ENCODE measurements at places on chromosomes 4 and X. TPM values are rescaled to one million over a fixed set of nuclear protein-coding genes. Genes with fewer than 3 reads are reported as not detected.

TRIM75 gene
- total RNA-seq: not detected

TASL gene
- not detected for total RNA-seq

CRMP1 gene
- total RNA-seq: not detected

PRRG3 gene
- not detected for total RNA-seq

PPM1K gene
- total RNA-seq: 9.5 TPM

PLP1 gene
- not detected for total RNA-seq

RAI2 gene
- not detected for total RNA-seq

NRK gene
- not detected for total RNA-seq

TMEM255A gene
- total RNA-seq: not detected

CFI gene
- not detected for total RNA-seq

MAGEA2B gene
- total RNA-seq: not detected

EMD gene
- total RNA-seq: 16.1 TPM

CCDC149 gene
- total RNA-seq: 4.2 TPM

CLTRN gene
- 1.2 TPM for total RNA-seq

ZMAT1 gene
- 0.13 TPM for total RNA-seq

SLC6A8 gene
- 42.4 TPM for total RNA-seq

GUCY1B1 gene
- 4.6 TPM for total RNA-seq

GRCh38 chr4:183504930-183505610 is at the start of gene ING2:
Gene ING2, plus strand, starts transcription at chr4:183505058. Its CDS starts 138 bp downstream, at chr4:183505196.
- peak; percentile 50 for DNase-seq

- DNase-seq: peak; percentile 89
Measured at GRCh38 chr4:187307131-187307530, 583.5 kb upstream of the FAT1 start.

GRCh38 chr4:57373991-57374390 is 263.8 kb upstream of the IGFBP7 start:
- no peak for DNase-seq

- DNase-seq: no peak
Measured at GRCh38 chrX:134797390-134797700, 139.1 kb upstream of the PLAC1 start.

DNA sequence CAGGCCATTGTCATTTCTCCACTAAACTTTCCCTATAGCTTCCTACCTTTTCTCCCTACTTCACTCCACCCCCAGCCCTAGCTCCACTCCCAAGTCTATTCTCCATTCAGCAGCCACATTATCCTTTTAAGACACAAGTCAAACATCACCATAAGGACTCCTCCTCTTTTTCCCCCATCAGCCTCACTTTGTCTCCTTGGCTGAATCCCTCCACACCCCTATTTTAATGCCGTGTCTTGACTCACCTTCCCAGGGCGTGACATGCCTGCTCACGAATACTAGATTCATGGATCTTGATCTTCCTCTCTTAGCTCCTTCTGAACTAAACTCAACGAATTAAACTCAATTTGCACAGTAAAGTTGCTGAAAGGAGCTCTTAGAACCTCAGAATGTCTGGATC is 281.9 kb downstream of the PTTG2 start:
- peak; percentile 13 for DNase-seq

- DNase-seq: peak; percentile 92
Measured at GRCh38 chr4:156293657-156294297, 340.1 kb upstream of the CTSO start.

DNA sequence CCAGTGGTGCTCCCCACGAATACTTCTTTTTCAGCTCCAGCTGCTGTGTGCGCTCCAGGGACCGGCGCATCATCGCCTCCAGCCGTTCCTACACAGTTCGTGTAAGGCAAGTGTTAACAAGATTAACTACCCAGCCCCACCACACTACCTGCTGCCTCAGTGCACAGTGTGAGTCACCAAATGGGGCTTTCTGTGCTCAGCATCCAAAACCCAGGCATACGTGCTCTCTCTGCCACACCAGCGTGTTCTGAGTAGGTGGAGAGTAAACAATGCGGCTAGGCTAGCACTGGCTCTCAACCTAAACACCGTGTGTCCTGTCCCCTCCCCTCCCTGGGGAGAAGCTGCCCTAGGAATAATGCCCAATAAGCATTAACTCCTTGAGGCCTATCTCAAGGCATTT is 60.0 kb downstream of the MAP7D2 start:
- DNase-seq: peak; percentile 91

- DNase-seq: peak; percentile 25
Measured at GRCh38 chr4:114277690-114278089, 298.2 kb upstream of the ARSJ start.

GRCh38 chr4:177673985-177674489 is 231.8 kb upstream of the AGA start:
- DNase-seq: no peak

- no peak for DNase-seq
Measured at GRCh38 chr4:1776521-1777161, 16.5 kb upstream of the FGFR3 start.

DNA sequence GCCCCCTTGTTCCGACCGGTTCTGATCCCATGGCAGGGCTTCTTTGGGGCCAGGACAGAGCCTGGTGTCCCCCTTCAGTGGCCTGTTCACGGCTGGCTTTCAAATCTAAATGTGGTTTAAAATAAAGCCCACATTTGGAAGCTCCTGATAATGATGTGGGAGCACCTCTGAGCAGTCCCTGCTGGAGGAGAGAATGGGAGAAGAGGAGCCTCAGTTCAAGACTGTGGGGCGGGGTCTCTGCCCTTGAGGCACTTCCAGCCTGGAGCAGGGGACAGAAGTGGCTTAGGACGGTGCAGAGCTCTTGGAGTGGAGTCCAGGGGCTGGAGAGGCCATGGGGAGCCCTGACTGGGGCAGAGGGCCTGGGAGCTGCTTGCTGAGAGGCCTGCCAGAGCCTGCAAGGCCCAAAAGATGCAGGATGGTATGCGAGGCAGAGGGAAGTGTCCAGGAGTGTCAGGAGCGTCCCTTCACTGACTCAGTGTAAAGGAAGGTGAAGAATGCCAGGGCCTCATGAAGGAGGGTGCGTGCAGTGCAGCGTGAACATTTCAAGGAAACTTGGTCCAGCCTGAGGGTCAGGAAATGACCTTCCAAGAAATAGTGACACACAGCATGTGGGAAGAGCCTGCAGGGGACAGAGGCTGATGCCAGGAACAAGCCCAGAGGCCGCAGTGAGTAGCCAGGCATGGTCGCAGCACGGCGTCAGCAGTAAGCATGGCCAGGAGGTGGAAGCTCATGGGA is 21.1 kb upstream of the TADA2B start:
- DNase-seq: peak; percentile 64

GRCh38 chr4:80069837-80070731 is 2.9 kb downstream of the ANTXR2 start:
- peak; percentile 86 for DNase-seq

- no peak for DNase-seq
Measured at GRCh38 chr4:60683973-60684372, 516.2 kb upstream of the ADGRL3 start.

- DNase-seq: no peak
Measured at GRCh38 chr4:104489731-104490095, 5.0 kb downstream of the CXXC4 start.

- peak; percentile 97 for DNase-seq
Measured at GRCh38 chr4:88600176-88600838, 8.0 kb downstream of the HERC3 start.

DNA sequence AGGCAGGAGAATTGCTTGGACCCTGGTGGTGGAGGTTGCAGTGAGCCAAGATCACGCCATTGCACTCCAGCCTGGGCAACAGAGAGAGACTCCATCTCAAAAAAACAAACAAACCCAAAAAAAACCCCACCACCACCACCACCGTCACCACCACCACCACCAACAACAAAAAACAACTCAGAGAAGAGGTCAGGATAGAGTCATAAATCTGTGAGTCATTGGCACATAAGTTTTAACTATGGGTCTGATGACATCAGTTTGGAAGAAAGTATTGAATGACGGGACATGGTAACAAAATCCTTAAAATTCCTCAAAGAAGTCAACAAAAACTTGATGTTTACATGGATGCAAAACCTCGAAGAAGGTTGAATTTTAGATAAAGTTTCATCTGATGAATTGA is 288.0 kb upstream of the SFRP2 start:
- DNase-seq: no peak

GRCh38 chr4:77159806-77160205 is 2.8 kb downstream of the CCNG2 start:
- DNase-seq: no peak

GRCh38 chrX:115360220-115360781 is 70.8 kb downstream of the LUZP4 start:
- no peak for DNase-seq

DNA sequence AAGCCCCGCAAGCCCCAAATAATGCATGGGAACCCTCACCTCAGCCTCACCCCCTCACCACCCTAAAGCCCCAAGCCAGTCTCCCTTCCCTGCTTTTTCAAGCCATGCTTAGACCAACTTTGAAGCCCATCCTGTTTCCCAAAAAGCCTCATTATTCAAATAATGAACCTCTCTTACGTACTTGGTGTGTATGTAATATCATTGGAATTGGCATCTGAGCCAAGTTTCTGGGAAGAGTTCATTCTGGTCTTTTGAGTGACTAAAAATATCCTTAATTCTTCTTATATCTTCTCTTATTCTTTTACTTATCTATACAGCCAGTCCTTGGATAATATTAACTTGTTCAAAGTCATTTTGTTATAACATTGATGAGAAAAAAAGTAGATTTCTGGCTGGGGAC is 875.8 kb upstream of the SLIT2 start:
- no peak for DNase-seq

DNA sequence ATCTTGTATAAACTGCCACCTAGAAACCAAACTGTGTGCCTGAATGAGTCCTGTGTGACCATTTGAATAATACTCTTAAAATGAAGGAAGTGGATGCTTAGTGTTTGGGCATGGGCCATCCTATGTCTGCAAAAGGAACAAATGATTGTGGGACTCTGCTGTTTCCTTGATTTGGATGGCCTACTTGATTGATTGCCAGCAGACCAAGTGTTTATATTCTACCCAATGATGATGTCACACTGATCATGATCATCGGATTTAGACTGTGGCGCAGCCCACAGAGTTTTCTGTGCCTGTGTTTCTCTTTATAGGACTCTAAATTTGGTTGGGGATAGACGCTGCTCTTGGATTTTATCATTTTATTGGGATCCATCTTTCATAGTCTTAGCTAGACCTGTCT is 4.4 kb downstream of the SEPTIN11 start:
- DNase-seq: no peak

- no peak for DNase-seq
Measured at GRCh38 chr4:173195109-173195508, 26.5 kb downstream of the GALNT7 start.

- DNase-seq: peak; percentile 27
Measured at GRCh38 chr4:122003335-122003734, 51.5 kb upstream of the TRPC3 start.

GRCh38 chrX:104659005-104659744 is 93.2 kb downstream of the IL1RAPL2 start:
- peak; percentile 50 for DNase-seq

DNA sequence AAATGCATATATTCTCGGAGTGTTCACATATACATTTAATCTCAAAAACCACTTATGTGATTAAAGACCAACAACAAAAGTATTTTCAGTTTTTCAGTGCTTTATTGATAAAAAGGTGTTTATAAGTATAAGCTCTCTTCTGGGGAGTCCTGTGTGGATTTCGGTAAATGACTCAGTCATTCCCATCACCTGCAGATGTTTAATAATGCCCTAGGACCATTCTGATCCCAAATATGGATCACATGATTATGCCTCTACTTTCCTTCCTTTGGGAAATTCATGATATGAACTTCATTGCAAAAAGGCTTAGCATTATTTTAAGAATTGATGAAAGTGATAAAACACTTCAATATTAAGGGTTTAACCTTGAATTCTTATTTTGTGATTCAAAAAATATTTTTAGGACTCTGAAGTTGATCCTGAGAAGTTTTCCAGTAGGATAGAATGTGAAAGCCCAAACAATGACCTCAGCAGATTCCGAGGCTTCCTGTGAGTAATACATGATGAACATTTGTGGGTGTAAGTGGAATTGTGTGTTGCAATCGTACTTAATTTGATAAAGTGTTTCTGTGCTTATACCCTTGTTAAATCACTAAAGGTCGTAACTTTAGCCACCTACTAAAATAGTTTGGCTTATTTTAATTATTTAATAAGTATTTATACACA is 40.2 kb downstream of the ATP10D start:
- DNase-seq: peak; percentile 94

- no peak for DNase-seq
Measured at GRCh38 chr4:53463340-53463739, 85.9 kb downstream of the FIP1L1 start.

- DNase-seq: no peak
Measured at GRCh38 chr4:128232719-128233118, 54.9 kb downstream of the PGRMC2 start.

DNA sequence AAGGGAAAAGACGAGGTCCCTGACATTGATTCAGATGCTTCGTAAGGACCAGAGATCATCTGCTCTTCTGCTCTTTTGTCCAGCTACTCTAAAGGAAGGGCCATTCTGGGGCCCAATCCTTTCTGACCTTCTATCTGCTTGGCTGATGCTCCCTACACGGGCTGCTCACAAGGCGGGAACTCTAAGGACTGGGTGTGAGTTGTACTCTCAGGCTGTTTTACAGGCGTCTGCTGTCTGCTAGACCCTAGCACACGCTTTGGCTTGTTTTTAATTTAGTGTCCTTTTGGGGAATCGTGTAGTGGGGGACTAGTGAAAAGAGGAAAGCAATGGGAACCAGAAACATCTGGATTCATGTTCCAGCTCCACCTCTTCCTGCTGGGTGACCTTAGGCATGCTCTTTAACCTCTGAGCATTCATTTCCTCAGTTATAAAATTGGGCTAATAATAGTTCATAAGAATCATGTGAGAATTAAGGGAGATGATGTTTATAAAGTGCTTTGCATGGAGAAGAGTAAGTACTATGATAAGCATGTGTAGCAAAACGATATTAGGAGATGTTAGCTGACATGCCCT is 53.1 kb downstream of the CASP3 start:
- DNase-seq: no peak

GRCh38 chr4:47705326-47705981 is 132.4 kb downstream of the CORIN start:
- peak; percentile 36 for DNase-seq

GRCh38 chr4:105838082-105838481 is 57.2 kb upstream of the NPNT start:
- DNase-seq: no peak

All from bronchial epithelial cell (primary cell).